ENCODE measurements at places on chromosomes 13 and 19.

GRCh38 chr13:52345048-52345447 is 60.9 kb downstream of the THSD1 start:
- no peak for DNase-seq

DNA sequence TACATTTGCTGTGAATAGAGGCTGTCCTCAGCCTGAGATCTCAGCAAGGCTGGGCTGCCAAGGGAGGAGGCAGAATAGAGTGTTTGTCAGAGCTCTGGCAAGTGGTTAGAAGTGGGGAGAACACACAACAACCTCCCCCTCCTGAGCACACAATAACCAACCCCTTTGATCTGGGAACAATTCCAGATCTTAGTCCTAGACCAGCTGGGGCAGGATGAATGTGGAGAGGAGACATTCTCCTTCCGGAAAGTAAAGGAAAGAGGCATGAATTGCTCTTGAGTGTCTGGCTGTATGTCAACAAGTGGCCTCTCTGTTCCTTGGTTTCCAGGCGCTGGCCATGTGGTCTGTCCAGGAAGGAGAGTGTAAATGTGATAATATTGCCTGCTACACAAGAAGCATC is 114.9 kb upstream of the TMTC4 start:
- DNase-seq, result no peak

GRCh38 chr13:109744512-109745051 is 41.8 kb downstream of the IRS2 start:
- no peak for DNase-seq

- DNase-seq, result no peak
These were observed 95.7 kb downstream of the KCTD12 start for GRCh38 chr13:76790526-76790925.

- no peak for DNase-seq
These were observed 129.1 kb downstream of the FOXO1 start for GRCh38 chr13:40537146-40537895.

DNA sequence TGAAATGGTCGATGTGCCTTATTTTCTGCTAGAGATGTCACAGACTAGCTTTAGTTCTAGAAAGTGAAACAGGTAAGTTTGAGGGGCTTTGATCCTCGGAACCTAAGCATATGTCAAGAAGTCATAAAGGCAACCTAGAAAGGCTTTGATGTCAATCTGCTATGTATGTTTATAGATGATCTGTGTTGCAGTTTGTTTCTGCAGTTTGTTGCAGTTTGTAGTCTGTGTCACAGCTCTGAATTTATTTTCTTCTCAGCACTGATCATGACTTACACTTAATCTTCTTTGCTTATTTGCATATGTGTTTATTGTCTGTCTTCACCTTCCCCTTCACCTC is 5.9 kb downstream of the LSM14A start:
- no peak for DNase-seq
